ENCODE measurements at places on chromosomes 13 and 19. TPM values are rescaled to one million over a fixed set of nuclear protein-coding genes. Genes with fewer than 3 reads are reported as not detected.

DNA sequence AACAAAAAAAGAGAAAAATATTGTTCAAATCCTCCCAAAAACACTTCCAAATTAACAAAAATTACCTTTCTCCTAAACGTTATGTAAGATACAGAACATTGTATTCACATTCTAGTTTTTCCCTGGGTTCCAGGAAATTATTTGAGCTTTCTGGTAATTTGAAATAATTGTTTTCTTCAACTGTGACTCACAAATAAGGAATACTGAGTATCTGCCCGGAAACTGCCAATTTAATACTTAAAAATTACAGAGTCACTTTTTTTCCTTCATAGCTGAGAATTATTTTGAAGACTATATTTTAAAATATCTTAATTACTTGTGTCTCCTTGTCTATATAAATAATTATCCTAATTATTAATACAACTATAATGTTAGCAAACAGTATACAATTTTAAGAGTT is 709.0 kb upstream of the ARGLU1 start:
- no peak for DNase-seq

DNA sequence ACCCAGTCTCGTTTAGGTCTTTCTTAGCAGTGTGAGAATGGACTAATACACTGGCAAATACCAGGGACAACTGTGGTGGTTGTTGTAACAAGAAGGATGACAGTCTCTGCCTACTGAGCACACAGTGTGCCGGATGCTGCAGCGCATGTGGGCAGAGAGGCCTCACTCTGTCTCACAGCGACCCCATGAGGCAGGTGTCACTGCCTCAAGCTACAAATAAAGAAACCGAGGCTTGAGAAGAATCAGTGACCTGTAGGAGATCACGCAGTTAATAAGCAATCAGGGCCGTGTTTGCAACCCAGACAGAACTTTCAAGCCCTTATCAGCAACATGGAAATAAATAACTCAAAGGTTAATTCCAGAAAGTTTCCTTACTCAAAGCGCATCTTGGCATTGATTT is 40.5 kb upstream of the GAS6 start:
- peak; percentile 7 for DNase-seq

DNA sequence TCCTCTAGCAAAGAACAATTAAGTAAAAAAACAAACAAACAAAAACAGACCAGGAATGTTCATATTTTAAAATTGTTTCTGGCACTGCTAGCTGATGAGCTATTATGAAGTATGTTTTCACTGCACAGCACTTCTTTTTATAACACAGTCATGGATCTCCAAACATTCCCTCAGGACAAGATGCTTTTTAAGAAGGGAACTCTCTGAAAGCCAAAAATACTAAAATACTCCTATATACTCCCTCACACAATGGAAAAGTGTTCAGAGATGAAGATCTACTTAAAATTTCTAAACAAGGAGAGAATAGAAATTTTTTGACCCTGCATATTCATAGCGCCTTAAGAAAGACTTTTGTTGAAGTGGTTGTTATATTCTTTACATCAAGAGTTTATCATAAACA is 926.8 kb downstream of the DIAPH3 start:
- no peak for DNase-seq

GDF15 gene
- total RNA-seq: not detected

GRCh38 chr13:111866731-111867245 is 200.2 kb upstream of the SOX1 start:
- DNase-seq: no peak

PCDH17 gene
- not detected for total RNA-seq

IZUMO1 gene
- total RNA-seq: 0.21 TPM

GRCh38 chr13:39054112-39054511 is 15.9 kb downstream of the NHLRC3 start:
- DNase-seq: no peak

SMAD9 gene
- not detected for total RNA-seq

GRCh38 chr19:28869459-28869858 is 343.5 kb downstream of the UQCRFS1 start:
- no peak for DNase-seq

GPR183 gene
- 147 TPM for total RNA-seq

KCNC3 gene
- 17.6 TPM for total RNA-seq

ZNF723 gene
- not detected for total RNA-seq

- no peak for DNase-seq
Measured at GRCh38 chr19:42657556-42657955, 62.8 kb upstream of the CEACAM8 start.

GRCh38 chr19:17671906-17672305 is 16.2 kb downstream of the UNC13A start:
- no peak for DNase-seq

GRCh38 chr13:99308471-99309087 is 1.4 kb upstream of the GPR183 start:
- DNase-seq: no peak

DNA sequence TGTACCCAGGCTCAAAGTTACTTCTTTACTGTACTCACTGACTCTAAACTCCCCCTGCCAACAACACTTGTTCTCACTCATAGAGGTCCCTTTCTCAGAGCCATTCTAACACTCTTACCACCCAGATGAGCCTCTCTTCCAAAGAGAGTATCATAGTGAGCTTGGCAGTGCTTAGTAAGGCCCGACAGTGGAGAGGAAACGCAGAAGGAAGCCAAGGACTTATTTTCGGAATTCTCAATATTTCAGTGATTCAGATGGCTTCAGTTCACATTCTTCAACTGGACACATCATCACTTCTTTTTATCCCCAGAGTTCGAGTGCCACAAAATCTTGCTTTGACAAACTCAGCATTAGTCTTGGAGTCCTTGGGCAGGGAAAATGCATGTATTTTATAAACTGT is 285.9 kb downstream of the DNAJC15 start:
- no peak for DNase-seq

DNA sequence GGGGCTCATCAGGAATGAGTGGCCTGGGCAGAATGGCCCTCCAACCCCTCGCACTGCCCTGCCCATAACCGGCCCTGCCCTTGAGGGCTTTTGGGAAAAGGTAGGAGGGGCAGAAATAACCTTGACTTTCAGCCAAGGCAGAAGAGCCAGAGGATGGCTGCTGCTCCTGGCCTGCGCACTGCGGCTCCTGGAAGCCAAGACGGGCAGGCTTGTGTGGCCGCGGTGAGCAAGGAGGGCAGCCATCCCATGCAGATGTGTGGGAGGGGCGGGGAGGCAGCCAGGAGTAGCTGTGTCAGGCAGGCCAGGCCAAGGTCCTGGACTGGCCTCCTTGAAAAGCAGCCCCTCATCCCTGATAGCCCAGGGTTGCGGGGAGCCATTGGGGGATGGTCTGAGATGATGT is 57.6 kb upstream of the URI1 start:
- DNase-seq: no peak

GRCh38 chr13:45439008-45439407 is 20.8 kb upstream of the SLC25A30 start:
- no peak for DNase-seq

DNA sequence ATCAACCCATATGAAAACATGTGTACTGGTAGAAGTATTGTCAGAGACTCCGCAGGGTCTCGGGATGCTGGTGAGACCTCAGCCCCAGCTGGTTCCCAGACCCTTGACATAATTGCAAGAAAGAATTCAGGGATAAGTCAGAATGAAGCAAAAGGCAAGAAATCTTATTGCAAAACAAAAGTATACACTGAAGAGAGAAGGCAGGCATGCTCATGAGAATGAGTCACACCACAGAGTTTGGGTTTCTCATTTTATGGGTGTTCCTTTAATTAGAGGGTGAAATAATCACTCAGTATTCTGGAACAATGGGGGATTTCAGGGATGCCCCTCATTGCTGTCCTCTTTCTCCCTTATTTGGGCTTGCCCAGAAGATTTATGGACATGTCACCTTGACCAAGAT is 1423.8 kb upstream of the MIR17HG start:
- no peak for DNase-seq

DNA sequence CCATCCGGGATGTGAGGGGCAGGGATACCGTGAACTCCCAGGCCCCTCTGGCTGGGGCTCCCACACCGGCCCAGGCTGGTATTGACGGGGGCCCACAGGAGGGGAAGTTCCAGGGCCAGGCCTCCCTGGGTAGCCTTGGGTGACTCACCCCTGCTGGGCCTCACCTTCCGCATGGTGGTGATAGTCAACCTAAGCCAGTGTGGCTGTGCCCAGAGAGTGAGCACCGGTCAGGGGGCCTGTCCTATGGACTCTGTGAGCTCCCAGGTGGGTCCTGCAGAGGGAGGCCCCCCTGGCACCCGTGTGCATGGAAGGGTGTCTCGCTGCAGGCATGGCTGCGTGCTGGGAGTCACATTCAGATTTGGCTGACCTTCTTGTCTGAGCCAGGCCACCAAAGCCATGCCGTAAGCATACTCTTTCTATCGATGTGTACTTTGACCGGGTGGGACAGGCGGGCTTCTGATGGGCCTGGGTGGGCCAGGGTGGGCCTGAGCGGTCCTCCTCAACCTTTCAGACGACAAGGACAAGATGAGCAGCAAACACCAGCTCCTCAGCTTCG is 27.6 kb downstream of the DHX34 start:
- DNase-seq: no peak

GRCh38 chr19:42627916-42628315 is 33.2 kb upstream of the CEACAM8 start:
- DNase-seq: no peak

- DNase-seq: peak; percentile 56
Measured at GRCh38 chr19:29667901-29668341, 2.7 kb downstream of the PLEKHF1 start.

DNA sequence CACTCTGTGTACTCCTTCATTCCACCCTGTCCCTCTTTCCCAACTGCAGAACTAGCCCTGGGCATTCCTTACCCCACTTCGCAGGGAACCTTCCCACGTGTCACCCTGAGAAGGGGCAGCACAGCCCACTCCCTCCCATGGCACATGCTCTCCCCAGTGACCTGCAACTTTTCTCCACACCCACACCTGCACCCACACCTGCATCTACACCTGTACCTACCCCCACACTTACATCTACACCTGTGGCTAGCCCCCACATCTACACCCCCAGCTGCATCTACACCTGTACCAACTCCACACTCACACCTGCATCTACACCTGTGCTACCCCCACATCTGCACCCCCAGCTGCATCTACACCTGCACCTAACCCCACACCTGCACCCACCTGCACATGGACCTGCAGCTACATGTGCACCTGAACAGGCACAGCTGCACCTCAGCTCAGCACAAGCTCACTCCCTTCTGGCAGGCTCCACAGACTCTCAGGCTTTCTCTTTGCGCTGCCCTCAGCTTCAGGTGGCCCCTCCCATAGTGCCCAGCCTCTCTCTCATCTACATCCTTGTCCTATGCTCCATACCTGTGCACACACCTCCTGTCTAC is 234.1 kb downstream of the TUBA3C start:
- no peak for DNase-seq

GRCh38 chr13:40340368-40341095 is 325.9 kb downstream of the FOXO1 start:
- DNase-seq: no peak

- DNase-seq: no peak
Measured at GRCh38 chr13:50687545-50687944, 155.9 kb downstream of the DLEU7 start.

DNA sequence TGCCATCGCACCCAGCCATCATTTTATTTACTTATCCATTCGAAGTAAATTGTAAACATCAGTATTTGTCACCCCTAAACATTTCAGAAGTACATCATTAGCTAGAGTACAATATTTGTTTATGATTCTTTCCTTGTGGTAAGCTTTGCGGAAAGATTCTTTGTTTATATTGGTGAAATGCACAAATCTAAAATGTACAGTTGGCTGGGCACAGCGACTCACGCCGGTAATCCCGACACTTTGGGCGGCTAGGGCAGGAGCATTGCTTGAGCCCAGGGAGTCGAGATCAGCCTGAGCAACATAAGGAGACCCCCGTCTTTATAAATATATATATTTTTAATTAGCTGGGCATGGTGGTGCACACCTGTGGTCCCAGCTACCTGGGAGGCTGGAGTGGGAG is 10.1 kb downstream of the LGALS7B start:
- DNase-seq: no peak

GRCh38 chr13:44249431-44249836 is 124.2 kb upstream of the SERP2 start:
- no peak for DNase-seq

GRCh38 chr13:65063753-65064152 is 2166.4 kb downstream of the PCDH9 start:
- no peak for DNase-seq

DNA sequence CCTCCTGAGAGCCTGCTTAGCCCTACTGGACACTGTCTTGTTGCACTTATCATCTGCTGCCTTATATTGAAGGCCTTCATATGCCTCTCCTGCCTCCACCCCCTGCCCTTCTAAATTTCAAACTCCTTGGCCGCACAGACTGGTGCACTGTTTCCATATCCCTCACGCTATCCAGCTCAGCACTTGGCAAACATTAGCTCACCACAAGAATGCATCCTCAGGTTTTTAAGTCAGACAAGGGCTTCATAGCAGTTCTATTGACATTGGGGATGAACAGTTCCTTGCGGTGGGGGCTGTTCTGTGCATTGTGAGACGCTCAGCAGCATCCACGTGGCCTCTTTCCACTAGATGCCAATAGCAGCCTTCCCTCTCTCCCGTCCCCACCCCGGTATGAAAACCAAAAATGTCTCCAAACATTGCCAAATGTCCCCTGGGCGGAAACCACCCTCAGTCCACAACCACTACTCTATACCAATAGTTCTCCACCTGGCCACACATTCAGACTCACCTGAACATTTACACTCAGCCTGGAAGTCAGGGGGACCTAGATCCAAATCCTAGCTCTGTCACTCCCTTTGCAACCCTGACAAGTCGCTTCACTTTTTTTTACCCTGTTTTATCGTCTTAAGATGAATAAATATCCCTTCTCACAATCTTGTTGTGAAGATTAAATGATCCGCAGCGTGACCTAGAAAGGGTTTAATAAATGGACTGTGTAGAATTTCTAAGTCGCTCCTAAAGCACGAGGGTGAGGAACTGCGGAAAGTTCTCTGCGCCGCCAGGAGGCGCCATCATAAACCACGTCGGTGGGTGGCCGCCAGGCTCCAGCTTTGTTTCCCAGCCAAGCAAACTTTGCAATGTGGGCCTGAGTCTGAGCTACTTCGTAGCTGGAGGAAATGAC is 3.6 kb upstream of the CEACAM3 start:
- DNase-seq: peak; percentile 38

- no peak for DNase-seq
Measured at GRCh38 chr19:5308451-5309437, 31.9 kb downstream of the PTPRS start.

DNA sequence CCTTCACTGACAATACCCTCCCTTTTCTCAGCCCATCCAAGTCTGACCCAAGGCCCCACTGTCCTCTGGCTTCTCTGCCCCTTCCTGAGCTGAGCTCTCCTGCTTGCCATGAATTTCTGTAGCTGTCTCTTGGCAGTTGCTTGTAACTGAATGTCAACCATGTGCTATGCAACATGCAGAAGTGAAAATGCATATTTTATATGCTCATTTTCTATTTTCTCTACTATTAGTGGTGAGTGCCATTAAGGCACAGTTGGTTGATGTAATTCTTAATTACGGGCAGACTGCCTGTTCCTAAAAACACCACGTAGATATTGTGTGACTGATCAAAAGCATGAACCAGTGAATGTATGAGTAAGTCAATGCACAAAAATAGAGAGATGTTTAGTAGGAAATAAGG is 29.6 kb downstream of the TNFSF11 start:
- no peak for DNase-seq
